ENCODE measurements at places on chromosomes 2 and 18.

- no peak for DNase-seq
These were observed 73.6 kb downstream of the GTF3C3 start for GRCh38 chr2:196725882-196726281.

- DNase-seq = no peak
These were observed 43.5 kb downstream of the CRIM1 start for GRCh38 chr2:36399050-36399449.

- no peak for DNase-seq
These were observed 129.5 kb downstream of the RND3 start for GRCh38 chr2:150357770-150358467.

GRCh38 chr2:211944572-211944971 lies 594.0 kb downstream of the ERBB4 start:
- DNase-seq = no peak

GRCh38 chr18:45255197-45255890 lies 359.9 kb upstream of the SLC14A2 start:
- DNase-seq = no peak

DNA sequence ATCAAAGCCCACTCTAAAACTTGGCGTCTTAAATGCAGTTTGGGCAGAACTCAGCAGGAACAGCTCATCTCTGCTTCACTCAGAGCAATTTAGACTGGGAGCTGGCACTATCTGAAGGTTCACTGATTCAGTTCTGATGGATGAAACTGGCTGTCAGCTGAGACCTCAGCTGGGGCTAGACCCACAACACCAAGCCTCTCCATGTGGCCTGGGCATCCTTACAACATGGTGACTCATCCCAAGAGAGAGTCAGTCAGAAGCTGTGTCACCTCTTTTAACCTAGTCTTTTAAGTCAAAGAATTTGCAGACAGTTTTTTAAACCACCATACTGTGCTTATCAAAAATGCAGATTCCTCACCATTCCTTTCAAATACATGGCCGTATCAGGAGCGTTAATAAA lies 62.6 kb upstream of the ZNF397 start:
- no peak for DNase-seq

DNA sequence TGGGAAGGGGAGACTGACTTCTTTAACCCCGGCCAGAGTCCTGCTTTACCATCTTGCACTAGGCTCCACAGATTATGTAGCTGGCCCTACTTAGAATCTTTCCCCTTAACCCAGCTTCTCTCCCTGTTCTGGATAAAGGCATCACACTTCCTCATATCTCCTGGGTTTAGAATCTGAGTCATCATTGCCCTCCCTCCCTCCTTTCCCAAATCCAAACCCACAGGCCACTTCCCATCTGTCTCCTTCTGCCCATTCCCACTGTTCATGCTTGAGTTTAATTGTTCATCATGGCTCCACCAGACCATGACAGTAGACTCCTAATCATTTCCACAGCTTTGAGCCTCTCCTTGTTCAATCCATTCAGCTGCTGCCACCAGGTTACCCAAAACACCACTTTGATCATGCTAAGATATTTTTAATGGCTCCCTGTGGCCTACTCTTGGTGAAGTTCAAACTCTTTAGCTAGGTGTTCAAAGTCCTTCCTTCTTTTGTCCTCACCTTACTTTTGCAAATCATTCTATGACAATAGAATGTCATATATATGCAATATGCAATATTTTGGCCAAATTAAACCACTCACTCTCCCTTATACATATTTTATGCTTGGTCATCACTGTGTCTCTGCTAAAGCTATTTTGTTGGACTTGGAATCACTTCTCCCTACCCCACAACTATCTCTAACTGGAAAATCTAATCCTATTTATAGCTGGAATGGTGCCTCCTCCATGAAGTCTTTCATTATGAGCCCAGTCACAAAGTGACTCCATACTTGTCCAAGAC lies 5.5 kb downstream of the PDE11A start:
- no peak for DNase-seq

GRCh38 chr2:216553093-216553478 lies 54.4 kb downstream of the RPL37A start:
- DNase-seq = no peak

DNA sequence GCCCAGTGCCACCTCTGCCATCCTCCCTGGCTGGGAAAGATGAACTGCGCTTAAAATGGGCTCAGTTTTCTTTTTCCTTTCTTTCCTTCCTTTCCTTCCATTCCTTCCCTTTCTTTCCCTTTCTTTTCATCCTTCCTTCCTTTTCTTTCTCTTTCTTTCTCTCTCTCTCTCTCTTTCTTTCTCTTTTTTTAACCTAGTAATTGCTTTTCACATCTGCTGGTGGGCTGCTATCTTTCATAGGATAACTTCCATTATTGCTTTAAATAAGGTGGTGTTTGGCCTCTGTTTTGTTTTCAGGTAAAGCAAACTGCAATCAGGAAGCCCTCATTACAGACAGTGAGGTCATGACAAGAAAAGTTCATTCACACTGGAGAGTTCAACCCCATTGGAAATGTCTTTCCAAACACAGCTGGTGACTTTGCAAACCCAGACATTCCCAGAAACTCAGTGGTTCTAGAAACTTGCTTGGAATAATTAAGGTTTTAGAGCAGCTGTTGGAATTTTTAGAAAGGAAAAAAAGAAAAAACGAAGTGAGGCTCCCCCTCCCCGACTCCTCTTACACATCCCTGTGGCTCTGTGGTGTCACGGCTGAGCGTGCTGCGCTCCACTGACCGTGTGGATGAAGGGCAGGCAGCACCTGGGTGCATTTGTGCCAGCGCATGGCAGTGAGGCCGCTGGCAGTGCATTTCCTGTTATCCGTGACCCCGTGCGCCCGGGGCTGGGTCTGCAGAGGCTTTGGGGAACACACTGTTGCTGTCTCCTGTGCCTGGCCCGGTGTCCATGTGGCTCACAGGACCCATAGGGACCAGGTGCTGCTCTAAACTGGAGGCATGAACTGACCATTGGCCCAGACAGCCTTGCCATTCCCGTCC lies 76.9 kb downstream of the MBP start:
- DNase-seq = peak; percentile 52

DNA sequence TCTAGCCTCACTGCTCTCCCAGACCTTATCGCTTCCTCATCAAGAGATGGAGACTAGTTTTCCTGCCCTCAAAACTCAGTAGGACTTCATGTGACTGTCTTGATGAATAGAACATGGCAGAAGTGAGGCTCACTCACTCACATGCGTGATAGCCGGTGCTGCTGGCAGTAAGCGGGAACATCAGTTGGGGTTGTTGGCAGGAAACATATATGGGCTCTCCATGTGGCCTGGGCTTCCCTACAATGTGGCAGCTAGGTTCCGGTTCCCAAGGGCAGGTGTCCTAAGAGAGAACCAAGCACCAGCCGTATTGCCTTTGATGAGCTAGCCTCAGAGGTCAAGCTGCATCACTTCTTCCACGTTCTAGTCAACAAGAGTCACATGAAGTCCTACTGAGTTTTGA lies 15.2 kb upstream of the FAHD2A start:
- no peak for DNase-seq

All from CD4-positive, alpha-beta T cell treated with Interleukin-4 for 1 hour (primary cell).